SJSA1 (cell line): ENCODE measurements at places on chromosomes 6 and 20.

DNA sequence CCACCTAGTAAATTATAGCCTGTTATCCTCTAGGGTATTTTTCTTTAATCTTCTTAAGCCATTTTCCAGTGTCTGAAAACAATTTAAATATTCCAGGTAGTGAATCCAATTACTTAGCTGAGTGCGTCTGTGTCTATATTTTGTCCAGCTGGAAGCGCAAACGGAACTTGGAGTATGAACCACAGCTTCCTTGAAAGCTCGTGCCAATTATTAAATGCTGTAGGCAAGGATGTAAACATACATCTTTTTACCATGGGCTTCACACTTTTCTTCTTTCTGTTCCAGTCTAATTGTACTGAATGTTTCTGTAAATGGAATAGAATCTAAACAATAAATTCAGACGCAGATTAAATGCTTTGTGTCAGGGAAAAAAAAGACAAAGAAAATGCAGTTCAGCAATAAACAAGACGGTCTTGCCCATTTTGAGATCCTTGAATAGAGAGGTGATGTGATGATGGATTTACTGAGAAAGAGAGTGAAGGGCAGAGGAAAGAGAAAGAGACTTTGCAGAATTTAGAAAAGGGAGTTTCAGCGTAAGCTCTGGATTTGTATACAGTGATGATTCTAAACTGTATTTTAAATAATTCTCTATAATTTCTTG is 1.9 kb downstream of the PLCB1 start:
- no peak for DNase-seq

DNA sequence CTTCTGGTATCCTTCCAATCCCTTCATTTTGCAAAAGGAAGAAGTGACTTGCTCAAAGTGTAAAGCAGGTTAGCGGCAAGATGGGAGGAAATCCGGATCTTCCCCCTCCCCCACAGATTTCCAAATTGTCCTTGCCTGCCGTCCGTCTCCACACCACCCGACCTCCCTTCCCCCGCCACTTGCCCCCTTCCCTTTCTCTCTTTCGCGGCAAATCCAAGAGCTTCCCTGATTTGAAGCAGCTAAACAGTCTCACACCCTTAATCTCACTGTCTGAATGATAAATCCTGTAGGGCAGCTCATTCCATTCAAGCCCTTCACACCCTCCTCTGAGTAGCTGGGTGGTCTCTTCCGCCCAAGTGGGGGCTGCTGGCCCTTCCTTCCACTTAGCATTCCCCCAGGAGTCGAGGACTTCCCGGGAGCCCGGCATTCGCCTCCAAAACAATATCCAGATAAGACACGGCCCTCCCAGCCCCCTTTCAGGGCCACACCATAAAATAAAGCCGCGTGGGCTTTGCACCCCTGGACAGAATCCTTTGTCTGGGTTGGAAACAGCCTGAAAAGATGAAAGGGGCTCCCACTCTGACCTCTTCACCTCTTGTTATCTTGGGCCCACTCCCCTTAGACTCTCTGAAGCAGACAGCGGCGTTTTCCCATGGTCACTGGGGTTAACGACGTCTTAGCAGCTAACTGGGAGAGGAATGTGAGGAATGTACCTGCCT is 44.0 kb upstream of the PIM1 start:
- DNase-seq = peak; percentile 93

DNA sequence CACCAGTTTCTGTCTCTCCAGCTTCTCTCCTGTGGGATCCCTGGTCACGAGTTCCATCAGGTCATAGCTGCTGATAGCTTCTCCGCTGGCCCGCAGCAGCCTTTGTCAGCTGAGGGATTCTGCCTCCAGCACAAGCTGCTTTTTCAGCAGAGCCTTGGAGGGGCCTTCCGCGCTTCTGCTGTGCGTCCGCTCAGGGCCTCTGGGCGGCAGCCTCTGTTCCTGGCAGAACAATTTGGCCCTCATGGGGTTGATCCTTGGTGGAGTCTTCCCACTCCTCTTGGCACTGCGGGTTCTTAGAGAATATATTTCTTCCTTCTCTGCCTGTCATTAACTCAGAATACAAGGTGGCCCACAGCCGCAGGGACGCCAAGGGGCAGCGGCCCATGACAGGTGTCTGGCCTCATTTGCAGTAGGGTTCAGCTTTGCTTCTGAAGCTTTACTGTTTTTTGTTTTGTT is 158.8 kb downstream of the DTNBP1 start:
- DNase-seq = peak; percentile 7

DNA sequence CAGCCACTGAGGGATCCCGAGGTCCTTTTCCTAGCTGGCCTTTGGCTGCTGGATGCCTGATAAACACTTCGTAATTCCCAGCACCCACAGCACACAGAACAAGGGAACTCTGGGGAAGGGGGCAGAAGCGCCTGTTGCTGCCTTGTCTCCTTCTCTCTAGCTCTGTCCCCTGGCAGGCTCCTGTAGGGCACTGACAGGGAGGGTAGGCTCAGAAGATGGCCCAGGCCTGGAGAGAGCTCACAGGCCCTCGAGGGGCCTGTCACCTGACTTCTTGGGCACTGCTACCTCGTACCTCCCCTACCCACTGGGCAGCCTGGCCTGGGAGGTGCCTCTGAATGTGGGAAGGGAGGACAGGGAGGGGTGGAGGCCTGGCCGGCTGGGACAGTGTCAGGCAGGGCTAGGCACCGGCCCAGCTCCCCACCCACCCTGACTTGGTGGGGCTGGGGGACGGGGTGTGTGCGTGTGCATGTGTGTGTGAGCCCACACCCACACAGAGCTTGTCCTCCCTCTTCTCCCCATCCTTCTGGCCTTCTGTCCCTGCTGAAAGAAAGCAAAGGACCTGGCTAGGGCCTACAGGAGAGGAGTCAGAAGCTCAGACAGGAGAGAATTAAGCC is 18.1 kb downstream of the C6orf132 start:
- no peak for DNase-seq

GRCh38 chr6:72938104-72938503 is 287.2 kb downstream of the KHDC1L start:
- DNase-seq = no peak

- DNase-seq = no peak
Observed at GRCh38 chr6:63805808-63806572, 170.4 kb downstream of the PHF3 start.

DNA sequence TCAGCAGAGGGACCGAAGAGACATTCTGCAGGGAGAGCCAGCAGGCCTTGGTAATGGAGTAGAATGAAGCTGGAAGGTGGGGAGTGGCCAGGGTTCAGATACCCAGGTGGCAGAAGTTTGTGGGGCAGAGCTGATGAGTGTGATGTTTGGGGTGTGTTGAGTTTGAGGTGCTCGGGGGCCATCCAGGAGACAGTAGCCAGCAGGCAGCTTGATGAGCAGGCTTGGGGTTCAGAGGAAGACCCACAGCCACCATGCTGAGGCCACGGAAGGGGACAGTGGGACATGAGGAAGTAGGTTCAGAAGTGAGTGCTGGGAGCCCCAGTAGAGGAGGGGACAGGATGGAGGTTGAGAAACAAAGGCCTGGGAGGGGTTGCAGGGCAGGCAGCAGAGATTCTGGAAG is 11.1 kb upstream of the FOXS1 start:
- DNase-seq = no peak

- no peak for DNase-seq
Observed at GRCh38 chr6:118495485-118496280, 52.4 kb upstream of the PLN start.

DNA sequence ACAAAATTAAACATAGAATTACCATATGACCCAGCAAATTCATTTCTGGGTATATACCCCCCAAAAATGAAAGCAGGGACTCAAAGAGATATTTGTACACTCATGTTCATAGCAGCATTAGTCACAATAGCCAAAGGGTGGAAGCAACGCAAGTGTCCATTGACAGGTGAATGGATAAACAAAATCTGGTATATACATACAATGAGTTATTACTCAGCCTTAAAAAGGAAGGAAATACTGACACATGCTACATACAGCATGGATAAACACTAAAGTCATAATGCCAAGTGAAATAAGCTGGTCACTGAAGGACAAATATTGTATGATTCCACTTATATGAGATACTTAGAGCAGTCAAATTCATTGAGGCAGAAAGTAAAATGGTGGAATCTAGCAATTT is 5.3 kb upstream of the STX11 start:
- DNase-seq = no peak

DNA sequence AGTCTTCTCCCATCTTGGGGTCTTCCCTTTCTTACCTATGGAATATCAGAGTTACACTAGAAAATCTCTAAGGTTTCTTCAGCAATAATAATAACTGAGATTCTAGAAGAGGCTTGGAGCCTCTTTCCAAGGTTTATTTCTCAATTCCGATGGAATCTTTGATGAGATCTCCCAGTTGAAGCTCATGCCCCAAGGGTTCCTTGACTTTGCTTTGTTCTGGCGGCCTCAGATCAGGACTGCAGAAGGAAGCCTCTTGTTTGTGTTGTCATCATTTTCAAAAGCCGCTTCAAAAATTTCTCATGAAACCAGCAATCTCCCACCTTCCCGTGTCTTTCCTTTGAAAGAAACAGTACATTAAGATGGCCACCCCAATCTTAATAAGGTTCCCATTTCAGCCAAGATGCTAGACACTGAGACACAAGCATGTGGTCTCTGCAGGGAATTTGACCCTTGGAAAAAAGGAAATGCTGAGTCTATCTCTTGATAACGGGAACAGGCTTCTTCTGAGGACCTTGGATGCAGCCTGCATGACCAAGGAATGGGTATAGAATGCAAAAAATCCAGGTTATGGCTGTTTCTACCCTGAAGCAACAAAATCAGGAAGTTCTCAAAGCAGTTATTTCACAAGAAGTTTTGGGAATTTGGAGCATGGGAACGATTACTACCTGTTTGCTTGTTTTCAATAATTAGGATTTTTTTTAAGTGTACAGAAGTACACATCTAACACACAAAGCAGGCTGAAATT is 141.6 kb downstream of the CD24 start:
- DNase-seq = no peak

GRCh38 chr6:47235421-47235820 is 74.3 kb downstream of the TNFRSF21 start:
- DNase-seq = no peak

DNA sequence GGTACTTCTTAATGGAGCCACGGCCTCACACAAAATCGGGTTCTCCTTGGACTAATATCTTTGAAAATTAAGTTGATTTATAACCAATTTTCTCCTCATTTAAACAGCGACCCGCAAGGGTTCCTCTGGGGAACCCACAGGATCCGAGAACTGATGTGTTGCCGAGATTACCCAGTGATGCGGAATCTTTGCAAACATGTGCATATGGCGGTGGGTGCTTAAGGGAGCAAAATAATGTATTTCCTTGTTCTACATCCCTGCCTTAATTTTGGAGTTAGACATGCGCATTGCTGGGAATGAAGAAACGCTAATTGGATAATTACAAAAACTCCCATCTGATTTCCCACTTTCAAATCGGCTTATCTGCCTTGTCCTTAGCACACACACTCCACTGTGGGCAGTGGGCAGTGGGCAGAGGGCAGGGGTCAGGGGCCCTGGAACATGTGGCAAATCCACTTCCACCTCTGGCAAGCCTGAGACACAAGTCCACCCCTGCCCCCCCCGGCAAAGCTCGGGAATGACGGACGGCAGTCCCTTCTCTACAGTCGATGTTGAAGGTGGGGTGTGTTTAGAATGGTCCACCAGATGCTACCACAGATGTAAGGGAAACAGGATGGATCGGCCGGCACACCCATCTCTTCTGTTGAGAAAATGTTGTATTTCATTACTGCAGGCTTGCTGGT is 137.4 kb upstream of the CDH4 start:
- DNase-seq = no peak

- no peak for DNase-seq
Observed at GRCh38 chr6:34151321-34152041, 5.6 kb upstream of the GRM4 start.

DNA sequence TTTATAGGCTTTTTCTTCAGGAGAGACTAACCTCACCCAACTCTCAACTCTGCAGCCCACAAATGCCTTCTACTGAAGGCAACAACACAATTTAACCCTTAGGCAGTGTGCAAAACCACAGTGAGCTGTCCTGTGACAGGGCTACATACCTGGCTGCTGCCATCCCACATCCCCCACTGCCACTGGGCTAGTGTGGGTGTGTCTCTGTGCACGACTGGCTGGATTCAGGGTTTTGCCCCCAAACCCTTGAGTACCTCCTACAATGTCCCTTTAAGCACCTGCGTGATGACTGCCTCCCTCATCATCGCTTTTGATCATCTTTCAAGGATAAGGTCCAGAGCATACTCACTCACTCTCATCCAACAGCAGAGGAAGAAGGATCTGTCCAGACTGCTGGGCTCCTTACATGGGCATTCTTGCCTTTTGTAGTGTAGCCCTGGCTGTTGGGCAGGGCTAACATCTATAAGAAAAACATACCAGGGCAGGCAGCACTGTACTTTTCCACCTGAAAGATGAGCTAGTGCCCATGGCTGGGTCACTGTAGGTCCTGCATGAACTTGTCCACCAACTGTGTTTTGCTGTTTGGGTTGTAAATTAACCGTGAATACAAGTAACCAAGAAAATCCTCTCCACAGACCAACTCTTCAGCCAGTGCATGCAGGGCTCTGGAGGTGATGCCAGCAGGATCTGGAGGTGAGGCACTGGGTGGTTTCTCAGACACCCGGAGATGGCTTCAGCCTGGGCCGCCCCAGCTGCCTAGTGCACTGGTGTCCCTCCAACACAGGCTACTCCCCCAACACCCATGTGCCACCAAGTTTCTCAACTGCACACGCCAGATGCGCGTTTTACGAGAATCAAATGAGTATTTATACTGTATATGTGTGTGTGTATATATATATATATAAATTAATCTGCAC is 45.2 kb downstream of the PLCG1 start:
- DNase-seq = peak; percentile 39

DNA sequence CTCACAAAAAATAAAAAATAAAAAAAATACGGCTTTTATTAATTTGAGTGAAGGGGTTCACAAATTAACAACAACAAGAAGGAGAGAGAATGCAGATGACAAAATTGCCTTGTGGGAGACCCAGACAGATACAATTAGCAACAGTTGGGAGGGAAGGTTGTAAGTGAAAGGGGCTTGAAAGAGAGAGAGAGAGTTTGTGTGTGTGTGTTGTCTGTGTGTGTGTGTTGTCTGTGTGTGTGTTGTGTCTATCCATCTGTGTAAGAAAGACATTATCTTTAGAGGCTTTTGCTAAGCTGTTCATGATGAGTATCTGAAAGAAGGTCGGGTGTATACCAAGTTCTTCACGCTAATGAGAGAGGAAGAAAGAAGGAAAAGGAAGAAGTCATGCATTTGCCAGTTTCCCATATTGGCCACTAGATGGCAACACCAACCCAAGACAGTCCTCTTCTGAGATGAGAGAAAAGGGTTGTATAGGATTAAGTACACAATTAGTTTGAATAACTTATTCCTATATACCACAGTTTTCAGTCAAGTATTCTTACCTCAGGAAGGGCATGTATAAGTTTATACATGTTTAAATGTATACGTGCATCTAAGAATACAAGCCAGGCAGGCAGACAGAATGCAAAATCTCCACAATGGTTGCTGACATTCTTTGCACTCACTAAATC is 63.7 kb upstream of the CD2AP start:
- DNase-seq = no peak

GRCh38 chr6:27019651-27020552 is 227.6 kb upstream of the PRSS16 start:
- peak; percentile 89 for DNase-seq

GRCh38 chr20:48765359-48765758 is 62.4 kb downstream of the PREX1 start:
- no peak for DNase-seq

GRCh38 chr20:22795433-22795832 is 211.1 kb upstream of the FOXA2 start:
- DNase-seq = no peak
